Activated CD4-positive, alpha-beta memory T cell treated with anti-CD3 and anti-CD28 coated beads for 36 hours (primary cell): ENCODE measurements at places on chromosomes 1 and 21.
A peak's percentile ranks its signal among the peaks of the same experiment; 100 is the strongest.

GRCh38 chr1:66752000-66752592 lies at the start of gene DYNLT5:
Gene DYNLT5, plus strand, starts transcription at chr1:66752459. Its CDS starts 2,200 bp downstream, at chr1:66754659.
- no peak for DNase-seq

DNA sequence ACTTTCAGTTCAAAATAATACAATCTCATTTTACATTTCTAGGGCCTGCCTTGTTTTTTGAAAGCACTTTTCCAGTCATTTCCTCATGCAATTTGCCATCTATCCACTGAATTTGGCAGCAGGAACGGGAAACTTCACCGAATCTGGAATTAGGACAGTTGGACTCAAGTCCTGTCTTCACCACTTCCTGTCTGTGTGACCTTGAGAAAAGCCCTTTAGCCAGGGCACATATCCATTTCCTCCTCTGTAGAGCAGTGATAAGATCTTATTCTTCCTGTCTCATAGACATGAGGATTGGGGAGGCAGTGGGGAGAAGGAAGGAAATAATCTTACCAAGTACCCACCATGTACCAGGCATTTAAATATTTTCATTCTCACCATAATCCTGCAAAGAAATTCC lies 12.0 kb downstream of the VAV3 start:
- no peak for DNase-seq

DNA sequence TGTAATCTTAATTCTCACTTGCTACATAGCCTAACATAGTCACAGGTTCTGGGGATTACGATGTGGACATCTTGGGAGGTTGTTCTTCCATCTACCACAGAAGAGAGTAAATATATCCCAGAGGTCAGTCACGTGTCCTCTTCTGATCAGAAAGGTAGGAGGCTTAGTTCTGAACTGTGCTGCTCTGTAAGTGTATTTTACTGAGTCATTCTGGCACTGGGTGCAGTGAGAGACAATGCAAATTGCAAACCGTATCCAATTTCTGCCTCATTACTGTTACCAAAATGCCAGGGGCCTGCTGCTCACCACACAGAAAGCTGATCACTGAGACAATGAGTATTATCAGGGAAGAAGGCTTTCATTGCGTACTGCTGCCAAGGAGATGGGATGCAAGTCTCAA lies 104.0 kb downstream of the GABPA start:
- DNase-seq: no peak

DNA sequence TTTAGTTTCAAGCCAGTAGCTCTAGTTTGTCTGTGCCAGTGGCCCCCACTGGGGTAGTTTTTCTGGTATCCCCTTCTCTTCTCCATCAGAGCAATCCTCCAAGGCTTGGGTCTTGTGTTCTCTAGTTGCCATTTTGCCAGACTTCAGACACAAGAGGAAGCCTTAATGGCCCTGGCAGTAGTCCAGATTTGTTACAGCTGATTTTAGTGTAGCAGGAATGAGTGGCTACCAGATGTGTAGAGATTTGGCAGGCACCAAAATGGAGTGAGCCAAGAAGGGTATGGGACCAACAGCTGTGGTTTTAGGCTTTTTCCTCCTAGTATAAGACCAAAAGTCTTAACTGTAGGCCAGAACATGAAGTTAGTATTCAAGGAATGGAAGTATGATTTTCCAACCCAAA lies 56.8 kb downstream of the ACP6 start:
- DNase-seq: no peak

GRCh38 chr21:28781602-28782276 lies 210.9 kb downstream of the LTN1 start:
- DNase-seq: no peak

- peak; percentile 81 for DNase-seq
Measured at GRCh38 chr1:42730988-42731387, 9.0 kb downstream of the CLDN19 start.

DNA sequence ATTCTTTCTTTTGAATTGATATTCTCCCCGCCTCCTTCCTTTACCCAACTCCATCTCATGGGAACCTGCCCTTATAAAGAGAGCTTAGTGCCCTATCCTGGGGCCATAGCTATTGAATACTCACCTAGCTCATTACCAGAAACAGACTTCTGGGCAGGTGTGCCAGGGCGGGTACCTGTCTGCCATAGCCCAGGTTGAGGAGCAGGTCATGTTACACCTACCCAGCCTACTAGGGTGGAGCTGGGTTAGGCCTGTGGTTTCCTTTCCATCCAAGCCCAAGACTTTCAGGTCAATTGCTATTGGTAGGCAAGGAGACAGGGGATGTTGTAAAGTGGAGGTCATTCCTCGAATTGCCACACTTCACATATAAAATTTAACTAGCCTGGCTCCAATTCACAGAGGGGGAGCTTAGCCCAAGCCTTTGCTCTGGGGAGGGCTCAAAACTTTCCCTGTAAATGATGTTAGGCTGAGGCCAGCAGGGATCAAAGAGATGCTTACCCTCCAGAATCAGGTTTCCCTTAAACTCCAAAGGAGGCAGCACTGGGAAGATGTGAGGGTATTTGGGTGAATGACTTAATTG lies 87.1 kb upstream of the IPO9 start:
- no peak for DNase-seq

DNA sequence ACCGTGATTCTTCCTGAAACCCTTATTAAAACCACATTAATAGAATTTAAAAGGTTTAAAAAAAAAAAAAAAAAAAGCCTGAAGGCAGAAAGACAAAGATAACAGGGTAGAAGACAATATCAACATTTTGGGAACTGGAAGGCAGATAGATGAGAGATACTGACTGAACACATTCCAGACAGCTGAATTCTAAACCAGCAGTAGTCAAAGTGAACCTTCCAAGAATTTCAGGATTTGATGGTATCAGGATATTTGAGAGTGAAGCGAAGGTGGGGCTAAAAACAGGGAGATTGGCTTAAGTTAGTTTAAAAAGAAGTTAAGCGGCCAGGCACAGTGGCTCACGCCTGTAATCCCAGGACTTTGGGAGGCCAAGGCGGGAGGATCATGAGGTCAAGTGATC lies 5.3 kb upstream of the CXADR start:
- DNase-seq: no peak

DNA sequence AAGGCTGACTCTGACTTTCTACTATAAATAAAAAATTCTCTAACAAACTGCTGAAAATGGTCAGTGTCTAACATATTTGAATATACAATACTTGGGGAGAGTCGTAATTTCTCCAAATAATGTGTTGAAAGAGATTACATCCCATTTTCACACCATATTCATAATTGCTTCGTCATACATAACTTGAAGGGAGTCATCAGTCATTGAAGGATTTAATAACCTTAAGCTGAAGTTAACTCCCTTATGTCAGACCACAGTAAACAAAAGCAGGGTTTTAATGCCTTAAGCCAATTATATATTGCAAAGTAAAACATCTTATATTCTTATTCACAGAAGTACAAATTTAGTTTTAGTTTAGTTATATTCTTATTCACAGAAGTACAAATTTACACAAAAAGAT lies 129.9 kb downstream of the RERE start:
- no peak for DNase-seq

DNA sequence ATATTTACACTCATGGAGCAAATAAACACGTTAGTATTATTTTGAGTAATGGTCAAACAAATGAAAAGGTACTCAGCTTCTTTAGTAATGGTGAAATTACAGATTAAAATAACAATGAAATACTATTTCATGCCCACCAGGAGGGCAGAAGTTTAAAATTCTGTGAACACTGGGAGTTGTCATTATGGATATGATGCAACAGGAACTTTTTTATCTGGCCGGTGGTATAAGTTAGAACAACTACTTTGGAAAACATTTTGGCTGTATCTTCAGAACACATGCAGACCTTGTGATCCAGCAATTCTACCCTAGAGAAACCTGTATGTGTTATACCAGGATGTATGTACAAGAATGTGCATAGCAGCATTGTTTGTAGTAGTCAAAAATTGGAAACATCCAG lies 23.2 kb upstream of the PPP1R8 start:
- DNase-seq: no peak

- no peak for DNase-seq
Measured at GRCh38 chr1:200257235-200257634, 152.6 kb downstream of the ZNF281 start.

- DNase-seq: peak; percentile 34
Measured at GRCh38 chr1:158121604-158122254, 59.0 kb upstream of the CD1D start.

- no peak for DNase-seq
Measured at GRCh38 chr21:28865488-28866186, 127.0 kb downstream of the LTN1 start.
